ENCODE measurements at places on chromosomes 11 and 22.

GRCh38 chr11:32583459-32584271 is at the start of gene EIF3M:
TSS of gene EIF3M (plus strand) at chr11:32583831. CDS start at chr11:32583888, 57 bp downstream.
- DNase-seq = peak; percentile 96

DNA sequence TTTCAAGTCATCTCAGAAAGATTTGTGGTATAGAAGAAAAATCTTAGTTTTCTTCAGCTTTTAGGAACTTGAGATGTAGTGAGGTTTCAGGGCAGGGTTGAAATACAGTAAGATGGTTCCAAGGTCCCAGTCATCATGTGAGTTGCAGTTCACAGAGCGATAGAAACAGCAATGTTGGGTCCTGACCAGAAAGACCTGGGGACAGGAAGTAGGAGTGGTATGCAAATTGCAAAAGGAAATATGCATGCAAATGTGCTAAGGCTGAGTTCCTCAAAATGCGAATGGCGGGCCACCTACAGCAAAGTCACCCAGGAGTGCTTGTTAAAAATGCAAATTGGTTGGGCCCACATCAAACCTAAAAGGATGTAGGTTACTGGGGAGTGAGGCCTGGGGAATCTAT is 1032.7 kb upstream of the TENM4 start:
- no peak for DNase-seq

DNA sequence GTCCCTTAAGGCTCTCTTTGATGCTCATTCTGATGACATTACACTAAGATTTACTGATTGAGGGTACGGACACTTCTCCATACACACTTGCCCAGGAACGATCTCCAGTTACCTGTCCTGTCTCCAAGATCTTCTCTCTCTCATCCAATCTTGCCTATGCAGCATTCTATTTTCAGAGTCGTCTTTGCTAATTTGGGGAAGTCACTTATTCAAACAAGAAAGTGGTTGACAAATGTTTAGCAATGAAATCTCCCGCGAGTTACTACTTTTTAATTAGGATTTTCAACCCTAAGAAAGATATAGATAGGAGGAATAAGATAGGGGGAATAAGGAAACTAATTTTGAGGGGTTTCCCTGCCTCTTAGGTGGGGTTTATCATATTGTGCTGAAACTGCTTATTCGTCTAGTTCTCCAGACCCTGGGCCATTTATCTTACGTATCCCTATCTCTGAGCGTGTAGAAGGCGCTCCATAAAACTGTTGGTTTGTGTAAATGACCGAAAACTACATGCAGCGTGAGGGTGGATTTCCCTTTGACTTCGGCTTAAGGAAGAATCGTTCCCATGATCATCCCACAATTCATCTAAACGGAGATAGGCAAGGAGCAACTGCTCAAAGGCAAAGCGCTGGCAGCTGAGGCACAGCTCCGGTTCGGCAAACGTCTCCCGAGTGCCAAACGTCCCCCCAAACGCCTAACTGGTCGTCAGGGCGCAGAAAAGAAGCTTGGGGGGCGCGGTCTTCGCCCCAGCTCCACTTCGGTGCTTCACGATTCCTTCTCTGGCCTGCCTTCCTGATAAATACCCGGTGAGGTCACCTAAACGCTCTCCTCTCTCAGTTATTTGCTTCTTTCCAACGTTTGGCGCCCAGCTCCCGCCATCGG is 804 bp downstream of the APIP start:
- no peak for DNase-seq

- no peak for DNase-seq
Measured at GRCh38 chr11:115613004-115613403, 108.8 kb upstream of the CADM1 start.

DNA sequence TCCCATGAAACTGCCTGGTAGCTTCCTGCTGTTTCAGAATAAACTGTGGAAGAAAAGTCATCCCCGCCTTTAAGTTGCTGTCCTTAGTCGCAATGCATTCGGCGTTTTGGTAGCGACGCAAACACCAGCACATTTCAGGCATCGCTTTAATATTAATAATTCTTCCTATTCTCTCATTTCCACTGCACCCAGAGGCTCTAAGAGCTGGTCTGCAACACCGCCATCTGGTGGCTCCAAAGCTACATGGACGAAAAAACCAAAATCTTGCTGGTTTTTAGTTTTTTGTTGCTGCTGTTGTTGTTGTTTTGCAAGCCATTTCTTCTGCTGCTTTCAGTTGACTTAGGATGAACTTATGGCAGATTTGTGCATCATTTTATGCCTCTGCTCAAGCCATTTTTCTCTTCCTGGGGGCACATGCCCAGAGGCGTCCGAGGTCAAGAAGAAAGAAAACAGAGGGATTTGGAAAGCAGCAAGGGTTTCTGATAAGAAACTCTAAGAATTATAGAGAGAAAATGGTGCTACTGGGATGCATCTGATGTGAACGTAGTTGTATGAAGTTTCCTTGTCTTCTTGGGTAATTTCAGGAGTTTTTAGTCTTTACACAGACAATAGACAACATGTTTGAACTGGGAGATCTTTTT is 345.4 kb upstream of the KIRREL3 start:
- no peak for DNase-seq

- DNase-seq = no peak
Measured at GRCh38 chr11:15688351-15688792, 573.6 kb downstream of the INSC start.

DNA sequence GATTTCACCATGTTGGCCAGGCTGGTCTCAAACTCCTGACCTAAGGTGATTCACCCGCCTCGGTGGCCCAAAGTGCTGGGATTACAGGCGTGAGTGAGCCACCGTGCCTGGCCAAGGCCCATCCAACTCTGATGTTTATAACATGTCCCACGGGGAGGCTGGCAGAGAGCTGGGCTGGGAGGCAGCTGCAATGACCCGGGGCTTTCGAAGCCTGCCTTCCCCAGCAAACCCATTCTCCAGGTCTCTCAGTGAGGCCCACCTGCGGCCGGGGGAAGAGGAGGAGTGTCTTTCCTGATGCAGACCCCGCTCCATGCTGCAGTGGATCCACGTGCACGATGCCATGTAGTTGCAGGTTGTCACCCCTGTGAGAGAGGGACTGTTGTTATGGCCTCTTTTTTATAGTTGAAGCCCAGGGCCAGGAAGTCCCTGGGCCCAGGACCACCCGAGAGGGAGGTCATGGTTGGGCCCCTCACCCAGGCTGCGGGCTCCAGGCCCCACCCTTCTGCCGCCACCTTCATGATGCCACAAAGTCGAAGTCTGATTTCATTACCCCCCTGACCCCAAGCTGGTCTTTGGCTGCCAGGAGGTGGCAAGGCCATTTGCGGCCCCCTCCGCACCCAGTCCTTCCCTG is 38.3 kb downstream of the KCNJ4 start:
- no peak for DNase-seq

GRCh38 chr22:28137036-28137435 is 218.0 kb upstream of the PITPNB start:
- no peak for DNase-seq

- DNase-seq = no peak
Measured at GRCh38 chr11:57432149-57432561, 5.2 kb upstream of the SLC43A3 start.

- no peak for DNase-seq
Measured at GRCh38 chr11:3119141-3119821, 45.8 kb downstream of the OSBPL5 start.

GRCh38 chr11:64656862-64657261 is 65.8 kb downstream of the SLC22A12 start:
- no peak for DNase-seq

- DNase-seq = no peak
Measured at GRCh38 chr11:37804666-37805065, 1206.6 kb upstream of the RAG2 start.

DNA sequence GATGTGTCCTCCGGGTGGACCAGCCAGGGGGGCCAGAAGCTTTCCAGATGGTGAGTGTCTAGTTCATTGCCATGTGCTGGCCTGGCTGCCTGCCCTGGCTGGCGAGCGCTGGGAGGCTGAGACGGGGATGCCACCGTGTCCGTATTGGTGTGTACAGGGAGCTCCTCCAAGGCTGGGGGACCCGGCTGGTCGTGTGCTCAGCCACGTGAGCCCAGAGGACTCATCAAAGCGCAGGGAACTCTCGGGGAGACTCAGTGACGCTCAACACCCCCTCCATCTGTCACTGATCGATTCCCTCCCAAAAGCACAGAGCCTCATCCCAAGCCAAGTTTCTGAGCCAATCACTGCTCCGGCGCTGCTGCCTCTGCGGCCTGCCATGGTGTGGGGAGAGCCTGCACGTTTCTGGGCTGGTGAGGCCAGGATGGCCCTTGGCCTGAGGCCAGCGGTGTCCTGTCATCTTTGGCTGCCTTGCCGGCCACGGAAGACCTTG is 423.7 kb downstream of the SHANK2 start:
- DNase-seq = no peak

DNA sequence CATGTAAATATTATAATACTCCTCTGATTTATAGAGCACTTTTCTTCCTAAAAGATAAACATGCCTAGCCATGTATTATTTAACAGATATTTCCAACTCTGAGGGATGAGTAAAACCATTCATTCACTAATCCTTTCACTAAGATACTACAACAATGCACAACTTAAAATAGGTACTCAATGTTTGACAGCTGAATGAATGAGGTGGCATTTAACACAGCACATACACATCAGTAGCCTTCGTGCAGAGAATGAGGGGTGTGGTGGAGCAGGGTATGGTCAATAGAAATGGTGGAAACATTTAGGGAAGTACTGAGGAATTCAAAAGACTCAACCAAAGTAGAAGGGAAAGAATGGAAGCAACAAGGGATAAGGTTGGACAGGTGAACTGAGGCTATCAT is 46.7 kb upstream of the MTNR1B start:
- DNase-seq = no peak

- no peak for DNase-seq
Measured at GRCh38 chr22:35697142-35697541, 20.5 kb upstream of the APOL5 start.

DNA sequence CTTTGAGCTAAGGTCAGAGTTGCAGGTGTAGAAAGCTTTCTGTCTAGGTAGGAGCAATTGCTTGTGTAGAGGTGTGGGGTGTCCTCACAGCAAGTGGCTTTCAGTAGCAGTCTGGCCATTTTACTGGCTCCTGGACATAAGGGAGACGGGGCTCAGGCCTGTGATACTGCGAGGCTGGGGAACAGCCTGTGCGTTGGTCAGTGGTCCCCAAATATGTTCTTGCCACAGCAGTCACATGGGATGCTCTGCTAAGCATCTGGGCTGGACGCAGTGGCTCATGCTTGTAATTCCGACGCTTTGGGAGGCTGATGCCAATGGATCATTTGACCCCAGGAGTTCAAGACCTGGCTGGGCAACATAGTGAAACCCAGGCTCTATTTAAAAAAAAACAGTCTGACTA is 1.9 kb downstream of the MCM5 start:
- DNase-seq = no peak

DNA sequence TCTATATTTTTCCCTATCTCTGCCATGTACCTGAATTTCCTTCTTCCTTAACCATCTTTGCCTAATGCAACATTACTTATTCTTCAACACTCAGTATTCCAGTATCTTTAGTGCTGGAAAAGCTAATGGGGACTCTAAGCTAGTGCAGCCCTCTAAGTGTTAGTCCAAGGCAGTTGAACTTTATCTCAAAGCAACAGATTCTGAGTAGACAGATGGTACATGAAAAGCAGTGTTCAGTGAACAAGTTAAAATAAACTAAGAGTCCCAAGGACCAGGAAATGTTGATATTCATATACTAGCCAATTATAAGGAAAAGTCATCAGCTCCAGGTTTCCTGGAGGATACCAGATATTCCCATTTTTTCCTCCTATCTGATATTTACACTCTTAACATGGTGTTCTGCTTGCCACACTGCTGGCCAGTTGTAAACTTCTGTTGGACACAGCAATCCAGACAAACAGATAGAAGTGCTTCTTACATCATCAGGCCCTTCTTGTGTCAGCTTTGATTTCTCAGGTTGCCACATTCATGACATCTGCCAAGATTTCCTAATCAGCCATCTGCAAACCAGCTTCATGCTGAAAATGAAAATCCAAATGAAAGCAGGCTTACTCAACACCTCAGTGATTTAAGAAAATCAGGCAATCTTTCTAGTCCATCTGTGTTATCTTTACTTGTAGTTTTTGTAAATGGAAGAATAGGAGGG is 255.9 kb upstream of the POU2AF2 start:
- DNase-seq = peak; percentile 29

GRCh38 chr22:41487037-41487935 is 18.4 kb downstream of the ACO2 start:
- DNase-seq = no peak

GRCh38 chr22:19062943-19063308 is 59.3 kb downstream of the DGCR2 start:
- DNase-seq = no peak

GRCh38 chr11:118620529-118621070 is 13.2 kb downstream of the PHLDB1 start:
- no peak for DNase-seq

GRCh38 chr22:41745968-41746367 is 46.7 kb downstream of the MEI1 start:
- DNase-seq = no peak

GRCh38 chr11:2530131-2530854 is 85.5 kb downstream of the KCNQ1 start:
- DNase-seq = no peak

GRCh38 chr11:44407211-44407996 is 97.5 kb upstream of the ALX4 start:
- no peak for DNase-seq

DNA sequence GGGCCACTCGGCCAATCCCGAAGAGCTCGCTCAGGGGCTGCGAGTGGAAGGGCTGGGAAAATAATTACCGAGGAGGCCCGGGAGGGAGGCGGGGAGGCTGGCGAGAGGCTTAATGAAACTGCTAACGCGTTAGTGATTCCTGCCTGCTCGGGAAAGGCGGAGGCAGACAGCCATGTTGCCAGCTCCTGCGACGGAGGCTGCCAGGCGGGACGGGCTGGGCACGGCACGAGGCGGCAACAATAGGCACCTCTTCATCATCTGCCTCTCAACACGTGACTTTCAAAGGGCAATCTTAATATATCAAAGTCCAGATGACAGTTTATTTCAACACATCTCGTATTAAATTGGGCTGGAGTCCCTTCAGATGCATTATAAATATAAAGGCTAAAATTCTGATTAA is 68.0 kb upstream of the TCF20 start:
- DNase-seq = no peak

DNA sequence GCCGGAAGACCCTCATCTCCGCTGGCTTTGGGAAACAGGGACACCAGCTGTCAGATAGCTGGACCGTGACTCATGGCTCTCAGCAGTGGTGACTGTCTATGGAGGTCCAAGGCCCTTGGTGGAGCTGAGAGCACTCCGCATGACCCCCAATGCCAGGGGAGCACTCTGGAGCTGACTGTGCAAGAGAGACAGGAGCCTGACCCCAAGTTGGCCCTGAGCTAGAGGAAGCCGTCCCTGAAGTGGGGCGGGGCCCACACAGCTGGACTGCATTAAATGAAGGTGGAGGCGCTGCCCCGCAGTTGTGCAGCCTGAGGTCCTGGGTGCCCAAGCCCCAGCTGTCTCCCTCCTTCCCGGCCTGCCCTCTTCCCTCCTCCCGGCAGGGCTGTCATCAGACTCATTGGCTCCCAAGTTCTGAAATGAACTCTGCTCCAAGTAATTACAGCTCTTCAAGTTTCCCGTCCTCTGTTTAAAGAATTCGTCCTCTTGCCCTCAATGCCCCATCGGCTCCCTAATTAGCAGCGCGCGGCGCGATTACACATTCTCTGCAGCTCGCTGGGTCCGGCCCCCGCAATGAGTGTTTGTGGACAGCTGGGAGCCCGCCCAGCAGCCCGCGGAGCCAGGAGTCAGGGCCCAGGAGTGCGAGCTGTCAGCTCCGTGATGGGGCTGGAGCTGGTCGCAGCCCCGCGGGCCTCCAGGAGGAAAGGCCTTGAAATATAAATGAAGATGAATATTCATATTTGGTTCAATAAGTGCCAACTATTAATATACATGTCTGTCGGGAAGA is 93.2 kb upstream of the LMO1 start:
- DNase-seq = no peak

- DNase-seq = no peak
Measured at GRCh38 chr22:39723463-39723862, 152.9 kb downstream of the CACNA1I start.
